ENCODE measurements at places on chromosomes 11 and 22.

GRCh38 chr11:65559535-65559934 is 1.4 kb upstream of the LTBP3 start:
- DNase-seq = no peak

DNA sequence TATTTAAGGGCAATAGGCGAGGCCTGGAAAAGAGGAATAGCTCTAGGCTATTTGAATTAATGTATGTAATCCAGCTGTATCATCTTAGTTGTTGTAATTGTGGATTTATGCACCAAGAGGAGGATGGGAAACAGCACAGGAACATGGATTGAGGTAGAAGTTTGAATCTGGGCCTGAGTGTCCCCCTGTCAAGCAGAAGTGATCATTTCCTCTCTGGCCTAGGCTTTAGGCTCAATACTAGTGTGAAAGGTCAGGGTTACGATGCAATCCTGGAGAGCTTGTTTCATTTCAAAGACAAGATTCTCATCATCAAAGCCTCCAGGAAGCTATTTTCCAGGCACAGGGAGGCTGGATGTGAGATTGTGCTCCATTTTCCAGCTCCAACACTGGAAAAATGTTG is 77.9 kb upstream of the HSD17B12 start:
- no peak for DNase-seq

DNA sequence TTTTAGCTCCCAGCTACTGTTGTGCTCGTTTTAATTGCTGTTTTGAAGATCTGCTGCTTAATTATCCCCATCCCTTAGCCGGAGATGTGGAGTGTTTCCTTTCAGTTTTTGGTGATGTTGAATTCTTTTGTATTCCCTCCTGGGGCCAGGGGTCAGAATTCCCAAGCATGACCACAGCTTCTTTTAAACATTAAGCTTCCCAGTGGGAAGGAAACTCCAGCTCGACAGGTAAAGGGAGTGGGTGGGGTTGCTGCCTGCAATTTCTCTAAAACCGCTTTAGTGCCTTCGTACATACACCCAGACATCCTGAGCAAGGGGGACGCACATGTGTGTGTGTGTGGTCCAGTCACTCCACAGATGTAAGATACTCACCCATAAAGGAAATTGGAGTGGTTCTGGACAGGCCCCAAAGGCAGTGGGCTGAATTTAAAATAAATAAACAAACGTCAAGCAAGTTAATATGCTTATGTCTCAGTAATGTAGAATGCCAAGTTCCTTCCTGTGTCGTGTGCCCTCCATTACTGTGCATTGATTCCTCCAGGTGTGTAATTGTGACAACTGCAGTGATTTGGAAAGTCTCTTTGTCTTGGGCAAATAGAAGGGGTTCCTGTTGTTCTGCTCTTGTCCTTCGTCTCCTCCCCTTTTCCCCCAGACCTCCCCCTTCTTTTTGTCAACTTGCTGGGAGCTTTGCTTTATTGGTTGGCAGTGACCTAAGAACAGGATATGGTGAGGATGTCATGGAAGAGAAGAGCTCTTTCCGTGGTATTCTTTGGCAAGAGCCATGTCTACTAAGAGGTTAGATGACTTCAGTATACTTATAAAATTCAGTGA is 19.2 kb upstream of the ADSL start:
- DNase-seq = no peak

DNA sequence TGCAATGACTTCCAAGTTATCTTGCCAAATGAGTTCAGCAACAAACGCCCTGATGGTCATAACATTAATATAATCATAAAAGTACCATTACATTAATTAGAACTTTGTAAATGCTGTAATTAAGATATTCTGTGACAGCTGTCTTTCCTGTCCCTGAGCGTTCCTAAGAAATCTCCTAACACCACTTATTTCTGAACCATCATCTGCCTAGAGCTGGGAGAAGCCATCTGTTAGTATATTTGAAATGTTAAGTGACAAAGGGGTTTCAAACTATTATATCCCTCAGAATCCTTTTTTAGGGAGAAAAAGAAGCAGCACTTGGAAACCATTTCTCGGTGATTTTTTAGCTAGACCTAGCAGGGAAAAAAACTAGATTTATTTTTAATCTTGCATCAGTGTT is 657.5 kb downstream of the FAM181B start:
- DNase-seq = no peak

DNA sequence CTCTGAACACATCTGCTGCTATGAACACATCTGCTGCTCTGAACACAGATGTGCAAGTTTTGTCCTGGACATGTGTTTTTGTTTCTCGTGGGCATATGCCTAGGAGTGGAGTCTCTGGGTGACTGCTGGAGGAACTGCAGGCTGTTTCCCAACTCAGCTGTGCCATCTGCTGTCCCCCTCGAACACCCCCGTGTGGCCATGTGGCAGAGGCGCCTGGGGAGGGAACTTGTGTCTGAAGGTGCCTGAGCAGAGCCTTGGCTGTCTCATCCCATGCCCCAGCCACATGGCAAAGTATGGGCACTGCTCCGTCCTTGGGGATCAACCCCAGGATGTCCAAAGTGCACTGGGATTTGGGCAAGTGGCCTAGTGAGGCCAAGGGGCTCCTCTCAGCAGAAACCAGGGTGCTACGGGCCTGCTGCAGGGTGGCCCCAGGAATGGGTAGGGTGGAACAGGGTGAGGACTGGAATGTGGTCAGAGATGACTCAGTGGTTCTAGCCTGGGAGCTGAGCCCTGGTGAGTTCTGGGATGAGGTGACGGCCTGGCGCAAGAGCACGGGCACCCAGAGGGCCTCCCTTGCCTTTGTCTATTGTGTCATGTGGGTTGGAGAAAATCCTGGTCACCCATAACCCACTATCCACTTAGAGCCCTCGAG is 14.7 kb downstream of the GATD1 start:
- DNase-seq = no peak

- no peak for DNase-seq
Observed at GRCh38 chr11:60143768-60144167, 39.1 kb downstream of the MS4A6A start.

- DNase-seq = no peak
Observed at GRCh38 chr11:29282088-29282487, 734.7 kb downstream of the KCNA4 start.

DNA sequence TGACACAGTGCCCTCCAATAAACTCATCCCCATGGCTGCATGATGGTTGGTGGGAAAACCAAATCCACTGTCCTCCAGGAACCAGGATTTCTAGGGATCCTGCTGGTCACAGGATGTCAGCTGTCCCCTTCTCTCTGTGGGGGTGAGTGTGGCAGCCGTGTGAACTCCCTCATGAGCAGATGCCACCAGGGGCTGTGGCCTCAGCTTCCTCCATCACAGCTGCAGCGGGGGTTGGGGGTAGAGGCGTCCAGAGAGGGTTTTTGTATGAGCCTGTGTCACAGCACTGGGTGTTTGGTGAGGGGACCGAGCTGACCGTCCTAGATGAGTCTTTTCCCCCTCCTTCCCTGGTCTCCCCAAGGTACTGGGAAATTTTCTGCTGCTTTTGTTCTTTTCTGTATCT is 26.4 kb downstream of the IGLL5 start:
- no peak for DNase-seq

GRCh38 chr11:8910649-8911026 is 351 bp upstream of the AKIP1 start:
- no peak for DNase-seq

GRCh38 chr11:119759324-119759723 is 30.3 kb upstream of the NECTIN1 start:
- DNase-seq = no peak

- DNase-seq = no peak
Observed at GRCh38 chr11:19441752-19442553, 201.2 kb upstream of the E2F8 start.

GRCh38 chr11:125593114-125593820 is 615 bp downstream of the STT3A start:
- DNase-seq = no peak

DNA sequence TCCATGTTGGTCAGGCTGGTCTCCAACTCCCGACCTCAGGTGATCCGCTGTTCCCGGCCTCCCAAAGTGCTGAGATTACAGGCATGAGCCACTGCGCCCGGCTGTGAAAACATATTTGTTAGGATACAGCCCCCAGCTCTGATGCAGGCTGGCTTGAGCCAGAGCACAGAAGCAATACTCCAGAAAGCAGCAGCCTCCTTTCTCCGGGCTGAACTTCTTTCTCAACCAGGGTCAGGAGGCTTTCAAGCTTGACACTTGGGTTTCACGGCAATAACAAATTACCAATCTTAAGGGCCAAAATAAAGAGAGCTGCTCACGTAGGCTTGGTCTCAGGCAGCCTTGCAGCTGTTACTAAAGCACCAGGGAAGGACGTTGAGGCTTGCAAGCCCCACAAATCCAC is 10.8 kb upstream of the CECR2 start:
- DNase-seq = no peak

- DNase-seq = no peak
Observed at GRCh38 chr11:132448334-132448995, 1078.0 kb downstream of the NTM start.

All from stimulated activated CD8-positive, alpha-beta memory T cell treated with anti-CD3 and anti-CD28 coated beads, Interleukin-4, amount 100 ng/mL, for 1 hour (primary cell).